ENCODE measurements at places on chromosomes 3 and 15. TPM values are rescaled to one million over a fixed set of nuclear protein-coding genes. Genes with fewer than 3 reads are reported as not detected.

Gene BLM
- 35.0 TPM for total RNA-seq

Gene SPATA12
- not detected for total RNA-seq

- DNase-seq, result no peak
These were observed 11.7 kb upstream of the KPNA4 start for GRCh38 chr3:160577093-160577492.

DNA sequence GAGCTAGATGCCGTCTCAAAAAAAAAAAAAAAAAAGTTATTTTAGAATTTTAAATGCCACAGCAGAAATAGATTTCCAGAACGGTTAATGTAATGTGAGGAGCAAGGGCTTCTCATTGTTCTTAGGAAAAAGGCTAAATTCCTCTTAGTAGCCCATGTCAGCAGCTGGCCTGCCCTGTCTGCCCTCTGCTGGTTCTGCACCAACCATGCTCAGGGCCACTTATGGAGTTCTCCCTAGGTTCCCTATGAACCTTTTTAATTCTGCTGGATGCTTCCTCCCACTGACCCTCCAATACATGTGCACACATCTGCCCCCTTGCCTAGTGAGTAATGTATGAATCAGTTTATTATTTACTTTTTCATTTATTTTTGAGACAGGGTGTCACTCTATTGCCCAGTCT is 32.2 kb upstream of the DPPA4 start:
- no peak for DNase-seq

GRCh38 chr15:93428150-93428549 is 339.1 kb upstream of the RGMA start:
- DNase-seq, result no peak

All from heart right ventricle (tissue), 16 donors.